Stimulated activated CD4-positive, alpha-beta T cell treated with anti-CD3 and anti-CD28 coated beads, Interleukin-4, amount 100 ng/mL, for 1 hour (primary cell): ENCODE measurements at places on chromosomes 4 and X.

GRCh38 chr4:151031831-151032605 lies 16.9 kb upstream of the LRBA start:
- DNase-seq, result peak; percentile 11

DNA sequence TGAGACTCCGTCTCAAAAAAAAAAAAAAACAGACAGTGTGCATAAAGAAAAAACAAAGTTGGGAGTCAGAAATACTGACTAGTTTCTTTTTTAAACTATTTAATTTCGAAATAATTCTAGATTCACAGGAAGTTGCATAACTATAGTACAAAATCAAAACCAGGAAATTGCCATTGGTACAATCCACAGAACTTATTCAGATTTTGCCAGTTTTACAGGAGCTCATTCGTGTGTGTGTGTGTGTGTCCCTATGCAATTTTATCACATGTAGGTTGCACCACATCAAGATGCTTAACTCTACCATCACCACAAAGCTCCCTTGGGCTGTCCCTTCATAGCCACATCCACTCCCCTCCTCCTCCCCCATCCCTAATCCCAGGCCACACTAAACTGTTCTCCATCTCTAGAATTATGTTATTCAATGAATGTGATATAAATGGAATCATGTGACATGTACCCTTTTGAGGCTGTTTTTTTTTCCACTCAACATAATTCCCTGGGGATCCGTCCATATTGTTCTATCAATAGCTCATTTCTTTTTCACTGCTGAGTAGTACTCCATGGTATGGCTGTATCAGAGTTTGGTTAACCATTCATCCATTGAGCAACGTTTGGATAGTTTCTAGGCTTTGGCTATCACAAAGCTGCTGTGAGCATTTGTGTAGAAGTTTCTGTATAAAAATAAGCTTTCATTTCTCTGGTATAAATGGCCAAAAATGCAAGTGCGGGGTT lies 16.3 kb upstream of the DDX3X start:
- no peak for DNase-seq

DNA sequence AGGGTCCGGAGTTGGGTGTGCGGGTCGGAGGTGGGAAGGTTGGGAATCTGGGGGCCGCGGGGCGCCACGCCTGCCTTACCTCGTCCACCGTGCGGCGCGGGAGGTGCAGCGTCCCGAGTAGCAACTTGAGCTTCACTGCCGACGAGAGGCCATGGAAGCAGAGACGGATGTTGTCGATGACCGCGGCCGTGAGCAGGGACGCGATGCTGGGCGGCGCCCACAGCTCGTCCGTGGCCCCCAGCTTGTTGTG lies 178 bp downstream of the NELFA start:
- DNase-seq, result no peak

- no peak for DNase-seq
These were observed 325.7 kb upstream of the GIMD1 start for GRCh38 chr4:106694232-106694631.

- DNase-seq, result no peak
These were observed 185.8 kb downstream of the RNF150 start for GRCh38 chr4:140947506-140947905.

DNA sequence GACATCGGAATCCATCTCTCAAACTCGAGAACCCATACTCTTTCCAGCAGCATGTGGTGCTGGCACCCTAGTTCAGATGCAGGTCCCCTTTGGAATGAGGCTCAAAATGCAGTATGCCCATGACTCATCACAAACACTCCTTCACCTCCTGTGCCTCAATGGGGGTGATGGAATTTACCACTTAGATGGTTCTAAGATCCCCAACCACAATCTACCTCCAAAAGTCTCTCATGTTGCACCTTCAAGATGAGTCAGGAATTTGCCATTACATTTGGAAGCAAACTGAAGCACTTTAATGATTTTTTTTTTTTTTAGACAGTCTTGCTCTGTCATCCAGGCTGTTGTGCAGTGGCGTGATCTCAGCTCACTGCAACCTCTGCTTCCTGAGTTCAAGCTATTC lies 8.5 kb upstream of the MID1 start:
- DNase-seq, result no peak
